ENCODE measurements at places on chromosomes 12 and 14. TPM values are rescaled to one million over a fixed set of nuclear protein-coding genes. Genes with fewer than 3 reads are reported as not detected.
A peak's percentile ranks its signal among the peaks of the same experiment; 100 is the strongest.

DNA sequence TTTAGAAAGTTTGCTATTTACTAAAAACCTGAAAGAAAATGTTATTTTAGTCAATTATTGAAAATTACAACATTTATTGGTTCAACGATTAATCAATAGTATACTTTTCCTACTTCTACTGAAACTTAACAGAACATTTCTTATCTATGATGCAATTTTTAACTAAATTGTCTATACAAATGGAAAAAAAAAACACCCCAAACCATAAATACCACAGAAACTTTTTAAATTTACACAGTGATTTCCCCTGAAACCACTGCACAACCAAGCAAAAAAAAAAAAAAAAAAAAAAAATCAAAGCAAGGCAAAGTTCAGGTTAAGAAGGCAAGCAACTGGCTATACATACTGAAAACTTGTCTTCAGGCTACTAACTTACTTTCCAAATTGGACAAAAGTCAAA is 71.9 kb upstream of the POC1B start:
- H3K36me3 ChIP-seq: peaks cover 80% of the 10 kb centered on the region
- no peaks in the 10 kb centered on the region for H3K4me1 ChIP-seq
- no peak overlapping the region for H3K4me3 ChIP-seq
- H3K27ac ChIP-seq: no peak overlapping the region
- no peaks in the 10 kb centered on the region for H3K27me3 ChIP-seq
- no peak for DNase-seq

DNA sequence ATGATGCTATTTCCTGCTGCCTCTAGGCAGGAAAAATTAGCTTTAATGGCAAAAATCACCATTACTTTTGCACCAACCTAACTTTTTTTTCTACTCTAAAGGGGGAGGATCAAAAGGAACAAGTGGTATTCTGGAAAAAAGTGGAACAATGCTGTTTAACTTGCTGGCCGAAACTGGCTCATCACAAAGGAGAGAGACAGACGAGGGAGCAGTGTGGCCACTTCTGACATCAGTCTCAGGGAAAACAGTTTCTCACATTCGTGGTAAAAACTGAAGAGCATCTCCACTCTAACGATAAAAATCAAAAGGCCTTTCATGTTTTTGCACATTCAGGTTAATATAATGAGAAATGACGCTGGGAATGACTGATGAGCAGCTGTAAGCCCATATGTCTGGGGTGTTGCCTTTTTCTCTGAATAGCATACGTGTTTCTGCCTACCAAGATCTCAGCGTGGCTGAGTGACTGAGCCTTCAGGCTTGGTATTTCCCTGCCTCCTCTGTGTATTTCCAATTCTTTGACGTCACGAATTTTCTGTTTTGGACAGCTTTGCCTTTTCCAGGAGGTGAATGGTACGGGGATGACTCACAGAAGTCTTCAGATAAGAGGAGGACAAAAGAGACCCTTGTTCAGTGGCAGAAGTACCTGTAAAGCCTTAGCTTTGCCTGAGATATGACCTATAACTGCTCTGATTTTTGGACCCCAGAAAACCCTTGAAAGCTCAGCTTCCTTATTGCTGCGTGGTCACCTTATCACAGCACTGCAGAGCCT is 358.8 kb downstream of the GLT1D1 start:
- H3K27me3 ChIP-seq: no peaks in the 10 kb centered on the region
- DNase-seq: no peak
- no peak overlapping the region for H3K27ac ChIP-seq
- H3K36me3 ChIP-seq: no peaks in the 10 kb centered on the region

DNA sequence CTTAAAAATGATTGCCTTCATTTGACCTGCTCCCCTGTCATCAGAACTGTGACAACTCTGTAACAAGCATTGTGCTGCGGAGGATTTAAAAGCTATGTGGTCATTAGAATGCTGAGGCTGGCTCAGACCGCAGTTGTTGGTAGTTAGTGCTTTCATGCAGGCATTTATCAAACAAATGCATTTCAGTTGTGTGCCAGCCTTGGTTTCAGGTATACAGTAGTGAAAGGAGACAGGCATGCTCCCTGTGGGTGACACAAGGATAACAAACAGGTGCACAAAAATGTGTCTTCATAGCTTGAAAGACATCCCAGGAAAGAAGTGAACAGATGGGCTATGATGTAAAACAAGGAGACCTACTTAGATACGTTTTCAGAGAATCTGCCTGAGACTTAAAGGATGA is 60.6 kb downstream of the MARK3 start:
- H3K27me3 ChIP-seq: no peaks in the 10 kb centered on the region
- H3K4me3 ChIP-seq: no peak overlapping the region
- no peaks in the 10 kb centered on the region for H3K4me1 ChIP-seq

Gene DTX1
- not detected for total RNA-seq

DNA sequence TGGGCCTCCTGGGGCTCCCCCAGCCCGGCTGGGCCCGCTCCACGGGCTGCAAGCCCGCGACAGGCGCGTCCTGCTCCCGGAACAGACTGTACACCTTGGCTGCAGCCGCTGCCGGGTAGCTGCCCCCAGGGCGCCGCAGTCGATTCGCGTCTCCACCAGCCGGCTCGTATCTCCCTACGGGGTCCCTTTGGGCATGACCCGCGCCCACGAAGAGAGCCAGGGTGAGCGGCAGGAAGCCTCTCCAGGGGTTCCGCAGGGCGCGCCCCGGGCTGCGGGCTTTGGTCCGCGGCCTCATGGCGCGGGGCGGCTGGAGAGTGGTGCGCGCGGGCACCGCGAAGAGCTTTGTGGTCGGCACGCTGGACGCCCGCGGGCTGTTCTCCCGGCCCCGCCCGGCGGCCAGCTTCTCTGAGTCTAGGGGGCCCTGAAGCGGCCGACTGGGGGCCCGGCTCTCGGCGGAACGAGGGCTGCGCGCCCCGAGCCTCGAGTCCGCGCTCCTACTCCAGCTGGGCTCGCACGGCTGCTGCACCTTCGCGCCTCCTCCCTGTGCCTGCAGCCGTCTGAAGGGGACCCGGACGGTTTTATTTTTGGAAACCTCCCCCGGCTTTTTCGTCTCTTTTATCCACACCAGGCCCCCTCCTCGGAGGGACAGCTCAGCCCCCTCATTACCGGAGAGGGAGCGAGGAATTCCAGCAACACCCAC is at the start of gene LTBP2:
LTBP2 (minus strand) TSS at position 588 of the 700 bp plus-strand sequence; CDS start at position 295, 293 bp downstream.
- H3K4me3 ChIP-seq: peak within 1 kb of the TSS; percentile 56
- no peak within 1 kb of the TSS for H3K27ac ChIP-seq
- no peaks in the 10 kb centered on the region for H3K27me3 ChIP-seq
- DNase-seq: no peak
- H3K4me1 ChIP-seq: peaks cover 16% of the 10 kb centered on the region

DNA sequence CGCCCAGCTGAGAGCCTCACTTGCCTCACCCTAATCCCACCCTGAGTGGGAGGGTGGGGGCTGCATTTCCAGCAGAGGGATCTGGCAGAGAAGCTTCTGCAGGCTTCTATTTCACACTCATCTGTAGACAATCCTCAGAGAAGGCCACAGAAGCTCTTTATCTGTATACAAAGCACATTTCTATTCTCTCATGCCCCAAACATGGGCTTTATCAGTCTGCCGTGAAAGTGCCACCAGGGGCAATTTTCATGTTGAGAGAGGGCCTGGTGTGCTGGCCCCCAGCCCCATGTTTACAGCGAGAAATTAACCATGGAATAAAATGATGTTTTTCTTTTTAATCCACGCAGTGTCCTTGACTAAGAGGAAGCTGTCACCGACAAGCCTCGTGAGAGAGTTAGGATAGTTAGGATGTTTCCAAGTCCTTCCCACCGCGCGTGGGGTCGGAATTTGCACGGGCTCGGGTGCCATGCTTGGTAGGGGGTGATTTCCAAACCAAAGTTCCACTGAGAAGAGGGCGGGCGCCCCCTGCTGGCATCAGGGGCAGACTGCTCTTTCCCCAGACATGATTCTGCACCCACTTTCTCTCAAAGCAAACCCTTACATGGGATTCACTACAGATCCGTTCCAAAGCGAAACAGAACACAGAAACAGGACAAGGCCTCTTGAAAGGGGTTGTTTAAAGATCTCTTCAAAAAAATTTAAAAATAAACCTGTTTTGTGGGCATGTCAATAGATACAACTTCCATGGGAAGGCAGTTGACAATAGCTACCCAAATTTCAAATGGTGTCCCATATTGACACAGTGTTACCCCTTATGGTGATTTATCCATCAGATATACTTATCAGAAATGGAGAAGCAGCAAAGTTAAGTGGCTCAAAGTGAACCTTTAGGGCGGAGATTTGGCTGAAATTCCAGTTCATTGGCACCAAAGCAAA is 19.4 kb downstream of the BDKRB1 start:
- no peaks in the 10 kb centered on the region for H3K27me3 ChIP-seq
- peak; percentile 74 for DNase-seq
- H3K36me3 ChIP-seq: no peaks in the 10 kb centered on the region
- no peak overlapping the region for H3K27ac ChIP-seq

- no peak for DNase-seq
- H3K27me3 ChIP-seq: no peaks in the 10 kb centered on the region
- no peak overlapping the region for H3K4me3 ChIP-seq
- no peaks in the 10 kb centered on the region for H3K36me3 ChIP-seq
Observed at GRCh38 chr14:89493877-89494634, 77.0 kb upstream of the FOXN3 start.

- H3K4me3 ChIP-seq: no peak overlapping the region
- peaks cover 20% of the 10 kb centered on the region for H3K4me1 ChIP-seq
Observed at GRCh38 chr14:58739674-58740073, 101.9 kb downstream of the DACT1 start.

Gene PRPH
- 3.9 TPM for total RNA-seq

DNA sequence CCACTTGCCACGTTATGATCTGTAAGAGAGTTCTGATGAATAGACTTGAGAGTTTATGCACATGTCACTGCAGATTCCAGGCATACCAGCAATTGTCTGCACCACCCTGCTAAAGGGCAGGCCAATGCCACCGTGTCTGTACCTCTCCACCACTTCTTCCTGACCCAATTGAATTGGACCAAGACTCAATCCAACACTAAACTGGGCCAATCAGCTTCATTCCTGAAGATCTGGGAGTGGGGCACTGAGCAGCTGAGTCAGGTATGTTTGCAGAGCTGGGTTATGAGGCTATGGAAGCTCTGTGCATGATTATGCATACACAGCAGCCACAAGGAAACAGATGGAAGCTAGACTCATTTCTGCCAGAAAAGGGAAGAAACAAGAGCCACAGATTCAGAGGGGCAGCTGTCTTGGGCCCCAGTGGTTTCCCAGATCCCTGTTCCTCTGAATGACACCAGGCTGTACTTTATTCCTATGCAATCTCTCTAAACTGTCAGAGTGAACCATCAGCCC is 28.0 kb downstream of the DAO start:
- H3K36me3 ChIP-seq: no peaks in the 10 kb centered on the region
- DNase-seq: peak; percentile 6
- H3K27me3 ChIP-seq: no peaks in the 10 kb centered on the region
- 0 out of 2 replicates have a peak, but pooled peaks cover 2% of the 10 kb centered on the region for H3K4me1 ChIP-seq
- no peak overlapping the region for H3K27ac ChIP-seq
- H3K4me3 ChIP-seq: no peak overlapping the region

- no peak for DNase-seq
- peaks cover 10% of the 10 kb centered on the region for H3K36me3 ChIP-seq
- no peaks in the 10 kb centered on the region for H3K27me3 ChIP-seq
- H3K4me3 ChIP-seq: peak overlapping the region; percentile 73
Observed at GRCh38 chr14:54440037-54440436, 1.1 kb downstream of the CNIH1 start.

GRCh38 chr14:96631621-96632362 is 129.6 kb downstream of the PAPOLA start:
- H3K27me3 ChIP-seq: no peaks in the 10 kb centered on the region
- DNase-seq: no peak
- no peak overlapping the region for H3K27ac ChIP-seq
- H3K4me3 ChIP-seq: no peak overlapping the region
- H3K36me3 ChIP-seq: no peaks in the 10 kb centered on the region

Gene RPS29
- total RNA-seq: 2,463 TPM

Gene PLCZ1
- not detected for total RNA-seq

DNA sequence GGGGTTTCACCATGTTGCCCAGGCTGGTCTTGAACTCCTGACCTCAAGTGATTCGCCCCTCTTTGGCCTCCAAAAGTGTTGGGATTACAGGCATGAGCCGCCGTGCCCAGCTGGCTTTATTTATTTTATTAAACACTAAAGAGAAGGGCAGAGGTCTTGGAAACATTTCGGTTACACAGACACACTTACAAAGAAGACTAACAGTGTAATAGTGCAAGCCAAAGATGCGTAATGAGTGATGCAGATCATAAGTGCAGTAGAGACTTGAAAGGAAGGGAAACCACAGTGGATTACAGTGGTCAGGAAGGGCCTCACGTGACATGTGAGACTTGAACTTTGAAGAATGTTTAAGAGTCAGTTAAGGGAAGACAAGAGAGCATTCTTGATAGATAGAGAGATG is 33.9 kb upstream of the CDK17 start:
- H3K36me3 ChIP-seq: no peaks in the 10 kb centered on the region
- no peaks in the 10 kb centered on the region for H3K27me3 ChIP-seq
- no peak overlapping the region for H3K4me3 ChIP-seq
- H3K27ac ChIP-seq: no peak overlapping the region

GRCh38 chr14:97138801-97139200 is 341.6 kb downstream of the VRK1 start:
- no peak overlapping the region for H3K4me3 ChIP-seq
- H3K27me3 ChIP-seq: no peaks in the 10 kb centered on the region
- peak; percentile 7 for DNase-seq
- no peak overlapping the region for H3K27ac ChIP-seq

Gene KRT83
- not detected for total RNA-seq

Gene TSHR
- 0.30 TPM for total RNA-seq
